Activated T-cell treated with anti-CD3 and anti-CD28 coated beads, Interleukin-2, amount 50 U/mL, for 24 hours (primary cell): ENCODE measurements at places on chromosomes 12 and 14.

GRCh38 chr12:77788231-77789168, 42.2 kb upstream of the NAV3 start:
- no peak for DNase-seq

- DNase-seq = no peak
These were observed 39.0 kb downstream of the MNAT1 start for GRCh38 chr14:60773558-60773957.

DNA sequence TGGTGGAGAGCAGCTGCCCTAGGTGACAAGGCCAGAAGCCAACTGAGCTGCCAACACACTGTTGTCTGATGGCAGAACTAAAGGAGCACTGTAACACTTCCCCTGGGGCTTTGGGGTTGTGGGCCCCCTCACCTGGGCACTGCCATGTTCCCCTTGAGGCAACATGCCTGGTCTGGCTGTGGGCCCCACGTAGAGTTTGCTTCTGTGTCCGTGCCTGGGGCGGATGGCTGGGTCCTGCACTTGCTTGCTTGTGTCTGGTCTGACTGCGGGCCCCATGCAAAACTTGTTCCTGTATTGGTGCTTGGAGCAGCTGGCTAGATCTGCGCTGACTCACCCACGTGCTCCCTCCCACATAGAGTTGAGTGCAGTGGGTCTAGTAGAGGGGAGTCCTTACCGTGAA, 78.4 kb downstream of the MNAT1 start:
- DNase-seq = no peak

DNA sequence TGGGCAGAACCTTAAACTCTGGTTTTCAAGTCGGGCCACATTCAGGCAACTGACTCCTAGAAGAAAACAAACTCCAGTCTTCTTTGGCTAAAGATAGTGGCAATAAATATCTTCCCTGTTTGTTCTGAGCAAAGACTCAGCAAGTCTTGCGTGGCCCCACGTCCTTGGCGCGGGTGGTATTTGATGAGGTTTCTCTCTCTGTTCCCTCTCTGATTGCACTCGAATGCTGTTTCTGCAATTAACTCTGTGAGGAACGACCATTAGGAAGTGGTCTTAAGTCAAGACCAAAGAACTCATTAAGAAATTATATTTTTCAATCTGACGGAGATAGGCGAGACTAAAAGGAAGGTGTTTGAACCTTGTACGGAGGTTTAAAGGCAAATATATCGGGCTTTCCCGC, 177.6 kb downstream of the TMEM132C start:
- DNase-seq = no peak

GRCh38 chr14:33480887-33481184, 470.0 kb downstream of the EGLN3 start:
- no peak for DNase-seq

DNA sequence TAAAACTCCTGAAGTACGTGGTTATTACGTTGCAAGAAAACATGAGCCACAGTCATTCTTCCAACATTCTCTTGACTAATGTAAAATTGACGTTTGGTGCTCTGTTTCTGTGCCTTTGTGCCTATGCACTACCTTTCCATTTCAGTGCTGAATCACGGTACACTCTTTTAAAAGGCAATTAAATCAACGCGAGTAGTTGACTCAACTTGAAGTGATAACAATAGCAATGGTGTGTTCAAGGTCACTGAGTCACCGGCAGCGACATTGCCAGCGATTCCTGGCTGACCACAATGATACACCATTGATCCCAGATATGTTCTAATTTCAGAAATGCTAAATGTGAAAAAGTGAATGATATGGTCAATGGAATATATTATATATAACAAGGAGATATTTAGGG, 17.8 kb downstream of the AK7 start:
- no peak for DNase-seq

GRCh38 chr14:23021889-23022442, 12.0 kb upstream of the C14orf93 start:
- DNase-seq = no peak
